ENCODE measurements at places on chromosomes 3 and 15. TPM values are rescaled to one million over a fixed set of nuclear protein-coding genes. Genes with fewer than 3 reads are reported as not detected.

Gene SLMAP
- 51.0 TPM for polyA plus RNA-seq

Gene P2RY14
- 1.5 TPM for polyA plus RNA-seq

Gene SLC24A1
- polyA plus RNA-seq, result 8.5 TPM

Gene CFAP100
- polyA plus RNA-seq, result 0.58 TPM

Gene ITIH4
- polyA plus RNA-seq, result 38.3 TPM

Gene GOLGA6D
- 0.25 TPM for polyA plus RNA-seq

Gene VIPR1
- 2.8 TPM for polyA plus RNA-seq

Gene LHFPL4
- 0.04 TPM for polyA plus RNA-seq

DNA sequence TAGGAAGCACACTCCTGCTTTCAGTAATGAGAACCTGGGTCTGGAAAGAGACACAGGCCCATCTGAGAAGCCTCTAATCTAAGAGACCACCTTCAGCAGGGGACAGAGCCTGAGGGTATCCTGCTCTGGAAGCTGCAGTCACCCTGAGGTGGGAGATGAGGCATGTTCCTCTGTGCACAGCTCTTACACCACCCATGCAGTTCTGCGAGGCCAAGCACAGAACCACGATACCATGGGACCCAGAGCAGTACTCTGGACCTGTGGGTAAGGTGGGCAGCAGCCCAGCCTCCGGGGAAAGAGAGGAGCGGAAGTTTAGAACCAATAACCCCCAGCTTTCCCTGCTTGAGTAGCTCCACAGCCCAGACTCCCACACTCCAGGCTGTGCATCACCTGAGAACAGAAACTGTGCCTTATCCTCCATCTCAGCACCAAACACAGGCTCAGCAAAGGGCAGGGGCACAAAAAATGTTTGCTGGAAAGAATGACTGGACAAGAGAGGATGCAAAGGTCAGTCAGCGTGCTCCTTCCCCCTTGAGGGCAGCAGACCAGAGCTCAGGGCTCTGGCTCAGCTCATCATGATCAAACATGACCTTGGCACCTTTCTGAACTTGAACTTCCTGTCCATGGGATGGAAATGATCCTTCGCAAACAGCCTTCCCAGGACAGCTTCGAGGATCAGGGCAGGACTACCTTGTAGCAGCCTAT is 43.1 kb downstream of the RBPMS2 start:
- no peak for DNase-seq

GRCh38 chr3:141401573-141402475 is 33.5 kb downstream of the ZBTB38 start:
- peak; percentile 54 for DNase-seq

DNA sequence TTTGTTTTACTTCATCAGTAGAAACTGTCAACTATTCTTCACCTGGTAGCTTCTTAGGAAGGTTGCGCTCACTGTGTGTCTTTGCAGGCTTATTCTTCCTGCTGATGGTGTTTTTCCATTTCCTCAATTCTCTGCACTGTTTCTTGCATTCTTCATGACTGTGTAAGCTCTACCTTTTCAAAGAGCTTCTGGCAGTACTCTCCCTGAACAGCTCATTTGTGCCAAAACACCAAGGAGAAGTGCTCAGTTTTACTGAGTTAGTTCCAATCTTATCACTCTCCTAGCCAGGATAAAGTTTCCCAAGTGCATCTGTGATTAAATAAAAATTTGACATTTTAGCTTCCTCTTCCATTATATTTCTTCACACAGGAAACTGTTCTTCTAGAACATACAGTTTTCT is 339.8 kb downstream of the EPHA3 start:
- peak; percentile 9 for DNase-seq

DNA sequence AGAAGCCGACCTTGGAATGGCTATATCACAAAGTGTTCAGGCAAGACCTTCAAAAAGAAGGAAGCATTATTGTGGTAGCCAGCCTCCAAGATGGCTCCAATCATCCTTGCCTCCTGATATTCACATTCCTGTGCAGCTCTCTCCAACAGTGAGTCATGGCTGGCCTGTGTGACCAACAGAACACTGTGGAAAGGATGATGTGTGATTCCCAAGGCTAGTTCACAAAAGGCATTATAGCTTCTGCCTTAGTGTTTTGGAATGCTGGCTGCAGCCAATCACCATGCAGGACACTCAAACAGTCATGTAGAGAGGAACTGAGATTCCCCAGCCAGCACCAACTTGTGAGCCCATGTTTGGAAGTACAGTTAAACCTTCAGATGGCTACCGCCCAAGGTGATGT is 102.6 kb downstream of the EFL1 start:
- no peak for DNase-seq

GRCh38 chr15:62068071-62068809 is 1.5 kb downstream of the C2CD4A start:
- DNase-seq, result peak; percentile 45

- no peak for DNase-seq
Observed at GRCh38 chr3:79199966-79200365, 567.8 kb downstream of the ROBO1 start.

DNA sequence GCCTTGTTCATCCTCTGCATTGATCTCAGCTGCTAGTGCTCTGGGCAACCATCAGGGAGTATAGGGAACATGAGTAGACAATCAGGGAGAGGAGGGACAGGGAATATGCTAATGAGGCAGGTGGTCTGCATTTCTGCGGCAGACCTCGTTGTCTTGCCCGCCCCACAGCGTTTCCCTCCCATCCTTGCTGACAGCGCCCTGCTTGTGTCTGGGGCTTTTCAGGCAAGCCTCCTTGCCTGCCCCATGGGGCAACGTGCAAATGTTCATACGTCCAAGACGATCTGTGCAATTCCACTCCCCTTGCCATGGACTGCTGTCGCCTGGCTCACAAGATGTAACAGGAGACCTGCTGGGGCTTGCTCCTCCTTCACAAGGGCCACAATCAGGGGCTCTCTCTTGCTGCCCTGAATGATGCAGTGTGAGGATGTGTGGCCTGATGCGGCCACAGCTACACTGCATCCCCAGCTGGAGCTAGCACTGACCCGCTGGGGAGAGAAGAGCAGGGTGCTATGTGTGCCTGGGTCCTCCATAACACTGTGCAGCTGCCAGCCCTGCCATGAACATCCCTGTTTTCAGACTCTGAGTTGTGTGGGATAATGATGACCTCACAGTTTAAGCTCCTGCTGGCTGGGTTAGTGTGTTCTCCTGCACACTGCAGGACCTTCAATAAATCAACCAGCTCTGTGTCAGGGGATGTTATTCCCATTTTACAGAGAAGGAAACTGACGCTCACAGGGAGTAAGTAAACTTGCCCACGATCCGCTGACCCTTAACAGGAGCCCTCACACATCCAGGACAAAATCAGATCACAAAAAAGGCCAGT is 211.3 kb downstream of the KLF13 start:
- DNase-seq, result no peak

DNA sequence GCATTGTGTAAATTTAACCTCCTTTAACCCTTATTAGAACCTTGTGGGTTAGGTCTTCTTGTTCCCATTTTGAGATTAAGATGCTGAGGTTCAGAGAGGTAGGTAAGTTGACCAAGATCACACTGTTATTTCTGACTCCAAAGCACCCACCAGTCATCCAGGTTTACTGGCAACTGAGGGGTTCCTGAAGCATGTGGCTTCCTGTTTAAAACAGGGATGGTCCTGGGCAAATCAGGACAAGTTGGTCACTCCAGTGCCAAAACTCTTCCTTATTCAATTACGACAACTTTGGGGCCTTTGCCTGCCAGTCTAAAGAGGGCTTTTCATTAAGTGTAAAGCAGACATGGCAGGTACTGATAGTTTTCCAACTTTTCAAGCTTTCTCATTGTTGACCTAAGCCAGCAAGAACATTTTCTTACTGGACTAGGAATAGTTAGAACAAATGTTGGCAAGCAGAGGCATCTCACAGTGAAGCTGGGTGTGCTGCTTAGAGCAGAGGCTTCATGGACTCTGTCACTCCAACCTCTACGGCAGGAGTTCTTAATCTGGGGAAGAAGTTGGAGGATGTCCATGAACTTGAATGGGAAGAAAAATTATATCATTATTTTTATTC is 149.4 kb upstream of the ADAMTS9 start:
- no peak for DNase-seq

GRCh38 chr15:92664178-92664900 is 8.8 kb upstream of the FAM174B start:
- DNase-seq, result no peak

DNA sequence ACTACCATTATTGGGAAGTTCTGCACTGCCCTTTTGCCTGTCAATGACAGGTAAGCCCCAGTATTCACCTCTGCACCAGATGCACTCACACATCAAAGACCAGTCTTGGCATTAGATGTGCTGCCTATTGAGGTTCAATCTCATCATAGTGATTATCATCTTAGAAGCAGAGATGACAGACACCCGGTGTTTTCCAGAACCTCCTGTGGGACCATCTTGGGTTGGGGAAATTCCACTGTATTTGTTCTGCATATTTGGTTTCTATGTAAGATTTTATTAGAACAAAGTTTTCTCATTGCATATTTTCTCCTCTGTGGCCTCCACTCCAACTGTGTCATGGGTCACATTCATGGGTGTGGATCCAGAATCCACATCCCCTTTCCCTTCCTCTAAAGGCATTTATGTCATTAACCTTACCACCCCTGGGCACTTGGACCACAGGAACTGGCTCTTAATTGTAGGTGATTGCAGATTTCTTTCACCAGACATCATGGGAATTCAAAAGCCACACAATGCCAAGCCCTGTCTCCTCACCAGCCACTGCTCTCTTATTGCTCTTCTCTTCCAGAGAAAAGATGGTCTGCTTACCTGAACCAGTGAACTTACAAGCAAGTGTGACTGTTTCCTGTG is 31.2 kb downstream of the PLA1A start:
- no peak for DNase-seq
